Activated naive CD8-positive, alpha-beta T cell treated with anti-CD3 and anti-CD28 coated beads for 36 hours (primary cell): ENCODE measurements at places on chromosomes 7 and 10.
A peak's percentile ranks its signal among the peaks of the same experiment; 100 is the strongest.

- no peak for DNase-seq
Measured at GRCh38 chr10:70274643-70275042, 9.2 kb downstream of the NPFFR1 start.

DNA sequence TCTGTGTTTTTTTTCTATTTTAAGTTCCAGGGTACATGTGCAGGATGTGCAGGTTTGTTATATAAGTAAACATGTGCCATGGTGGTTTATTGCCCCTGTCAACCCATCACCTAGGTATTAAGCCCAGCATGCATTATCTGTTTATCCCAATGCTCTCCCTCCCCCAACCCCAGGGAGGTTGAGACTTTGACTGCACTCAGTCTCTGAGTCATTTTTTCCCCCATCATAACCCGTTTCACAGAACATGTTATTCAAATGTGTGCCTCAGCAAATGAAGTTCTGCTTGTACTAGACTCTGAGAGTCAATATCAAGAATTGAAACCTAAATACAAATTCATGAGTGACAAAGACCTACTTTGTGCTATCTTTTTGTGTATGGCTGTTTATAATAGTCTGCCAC lies 70.0 kb upstream of the CYP26C1 start:
- DNase-seq = peak; percentile 24

DNA sequence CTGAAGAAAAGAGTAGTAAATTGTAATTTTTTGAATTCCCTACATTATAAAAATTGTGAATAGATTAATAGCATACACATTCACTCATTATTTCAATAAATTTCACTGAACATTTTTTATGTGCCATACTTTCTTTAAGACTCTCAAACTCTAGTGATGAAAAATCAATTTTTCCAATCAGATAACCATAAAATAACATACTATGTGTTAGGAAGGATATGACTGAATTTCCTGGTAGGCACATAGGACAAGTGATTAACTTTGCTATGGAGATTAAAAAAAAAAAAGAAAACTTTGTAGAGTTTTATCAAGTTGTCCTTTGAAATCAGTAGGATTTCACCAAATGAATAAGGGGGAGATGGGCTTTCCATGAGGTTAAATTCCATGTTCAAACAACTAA lies 1597.3 kb upstream of the LRRTM3 start:
- no peak for DNase-seq

- no peak for DNase-seq
Measured at GRCh38 chr10:63430091-63430998, 35.4 kb downstream of the JMJD1C start.

DNA sequence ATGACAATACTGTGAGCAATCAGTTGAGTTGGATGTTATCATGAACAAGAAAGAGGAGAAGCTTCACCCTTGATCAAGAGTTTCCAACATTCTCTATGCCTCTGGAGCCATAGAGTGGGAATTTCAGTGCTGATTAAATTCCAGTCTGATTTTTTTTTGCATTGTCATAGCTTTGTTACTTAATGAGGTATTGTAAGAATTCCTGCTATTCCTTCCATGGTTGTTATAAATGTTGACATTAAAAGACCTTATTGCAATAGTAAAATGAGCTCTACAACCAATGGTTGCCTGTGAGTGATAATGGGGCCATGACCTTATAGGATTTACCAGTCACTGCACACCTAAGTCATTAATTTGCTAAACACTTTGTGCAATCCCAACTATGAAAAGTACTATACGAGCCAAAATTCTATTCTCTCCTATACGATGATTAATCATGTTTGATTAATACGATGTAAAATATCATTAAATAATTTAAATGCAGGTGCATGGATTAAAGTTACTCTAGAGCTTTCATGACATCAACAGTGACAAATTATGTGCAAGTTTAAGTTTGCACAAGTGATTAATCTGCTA lies 353.2 kb upstream of the KLF6 start:
- DNase-seq = no peak

- no peak for DNase-seq
Measured at GRCh38 chr7:141359740-141360415, 191.3 kb upstream of the AGK start.
